Nucleus accumbens (tissue), 56 donors: ENCODE measurements at places on chromosomes 3 and 15.

- DNase-seq, result no peak
These were observed 101.2 kb downstream of the NFKBIZ start for GRCh38 chr3:101950510-101950909.

GRCh38 chr15:38683382-38684242, 119.0 kb upstream of the RASGRP1 start:
- no peak for DNase-seq

- no peak for DNase-seq
These were observed 768 bp downstream of the AAGAB start for GRCh38 chr15:67253549-67254237.

DNA sequence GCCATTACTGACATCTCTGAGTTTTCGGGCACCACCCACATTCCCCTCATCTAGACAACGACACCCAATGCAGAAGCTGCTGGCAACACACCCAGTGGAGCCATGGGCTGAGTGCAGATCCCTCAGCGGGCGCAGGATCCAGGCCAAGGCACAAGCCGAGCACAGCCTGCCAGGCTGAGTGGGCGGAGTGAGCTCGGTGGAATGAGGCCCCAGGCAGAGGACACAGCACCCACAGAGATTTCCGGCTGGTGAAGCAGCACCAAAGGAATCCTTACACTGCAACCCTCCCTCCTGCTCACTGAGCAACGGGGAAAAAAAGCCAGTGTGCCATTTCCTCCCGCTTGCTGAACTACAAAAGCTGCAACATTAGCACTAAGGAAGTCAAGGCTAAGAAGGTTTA, 34.3 kb downstream of the ZMAT3 start:
- no peak for DNase-seq

DNA sequence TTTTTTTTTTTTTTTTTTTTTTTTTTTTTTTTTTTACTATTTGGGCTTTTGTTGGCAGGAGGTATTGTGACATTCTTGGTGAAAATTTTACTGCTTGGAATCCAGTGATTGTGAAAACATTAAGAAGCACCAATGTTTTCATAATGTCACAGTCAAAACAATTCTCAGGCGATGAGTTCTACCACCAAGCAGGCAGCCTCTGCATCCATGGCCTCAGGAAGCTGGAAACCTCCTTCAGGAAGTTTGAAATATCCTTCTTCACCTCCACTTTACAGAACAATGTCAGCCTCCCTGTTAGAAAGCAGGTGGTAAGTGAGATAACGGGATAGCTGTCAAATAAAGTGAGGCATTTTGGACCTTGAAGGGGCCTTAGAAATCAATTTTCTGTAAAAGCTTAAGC, 98.3 kb downstream of the MEX3B start:
- no peak for DNase-seq

- no peak for DNase-seq
These were observed 66.3 kb downstream of the TPRG1 start for GRCh38 chr3:189238071-189238470.

DNA sequence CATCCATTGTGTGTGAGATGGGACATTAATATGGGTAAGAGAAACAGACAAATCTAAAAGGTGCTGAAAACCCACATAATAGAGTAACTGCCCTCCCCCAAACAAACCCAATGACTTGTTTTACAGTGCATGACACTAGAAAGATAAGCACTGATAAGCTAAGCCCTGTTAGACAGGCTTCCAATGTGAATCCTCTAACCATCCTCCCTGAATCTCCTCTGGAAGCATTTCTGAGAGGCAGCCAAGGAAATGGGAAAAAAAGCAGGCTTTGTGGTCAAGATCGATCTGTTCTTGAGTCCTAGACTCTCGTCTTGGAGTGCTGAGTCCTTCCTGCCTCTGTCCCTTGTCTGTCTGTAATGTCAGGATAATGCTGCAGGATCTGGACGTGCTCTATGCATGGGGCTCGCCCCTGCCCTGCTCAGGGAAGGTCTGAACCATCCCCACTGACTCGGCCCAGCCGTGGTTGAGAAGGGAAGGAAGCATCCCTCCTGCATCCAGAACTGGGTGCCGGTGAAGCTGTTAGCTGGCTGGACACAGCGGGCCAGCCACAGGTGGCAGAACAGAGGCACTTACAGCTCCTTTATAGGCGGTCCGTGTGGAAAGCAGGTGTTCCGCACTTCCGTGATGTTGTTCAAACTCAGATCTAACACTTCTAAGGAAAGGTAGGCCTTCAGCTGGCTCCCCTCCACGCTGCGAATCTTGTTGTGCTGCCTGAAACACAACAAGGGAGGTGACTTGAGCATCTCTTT, 84.1 kb downstream of the LRIG1 start:
- DNase-seq, result no peak

- no peak for DNase-seq
These were observed 116.0 kb downstream of the UACA start for GRCh38 chr15:70647396-70647795.

GRCh38 chr3:178275793-178276192, 260.4 kb upstream of the KCNMB2 start:
- no peak for DNase-seq

DNA sequence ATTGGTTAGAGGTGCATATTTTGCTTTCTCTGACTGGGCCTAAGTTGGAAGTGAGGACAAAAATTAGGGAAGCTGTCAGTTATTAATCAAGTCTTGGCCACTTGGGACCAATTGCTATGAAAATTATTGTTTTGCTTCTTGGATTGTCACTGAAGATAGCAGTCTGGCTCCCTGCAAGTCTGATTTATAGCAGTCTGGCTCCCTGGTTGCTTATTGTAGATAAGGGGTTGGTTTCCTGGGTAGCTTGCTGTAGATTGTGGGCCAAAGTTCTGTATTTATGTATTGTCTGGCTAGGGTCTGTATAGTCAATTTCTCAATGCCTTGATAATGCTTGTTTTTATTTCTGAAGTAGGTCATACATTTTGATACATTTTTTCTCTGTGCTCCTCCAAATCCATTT, 13.3 kb upstream of the DRD3 start:
- DNase-seq, result no peak

DNA sequence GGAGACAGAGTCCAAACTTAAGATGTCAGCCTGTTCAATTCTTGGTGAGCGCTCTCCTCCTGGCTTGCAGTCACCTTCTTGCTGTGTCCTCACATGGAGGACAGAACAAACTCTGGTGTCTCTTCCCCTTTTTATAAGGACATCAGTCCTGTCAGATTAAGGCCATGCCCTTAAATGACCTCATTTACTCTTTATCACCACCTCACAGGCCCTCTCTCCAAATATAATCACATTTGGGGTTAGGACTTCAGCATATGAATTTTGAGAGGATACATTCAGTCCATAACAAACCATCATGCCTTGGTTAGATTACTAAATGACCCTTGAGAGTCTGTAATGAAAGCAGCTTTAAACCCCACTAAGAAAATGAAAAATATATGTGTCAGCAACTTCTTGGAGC, 175.2 kb downstream of the TAFA4 start:
- DNase-seq, result no peak
